Stimulated activated CD8-positive, alpha-beta memory T cell treated with anti-CD3 and anti-CD28 coated beads, Interleukin-4, amount 100 ng/mL, for 1 hour (primary cell): ENCODE measurements at places on chromosomes 1 and 21.
A peak's percentile ranks its signal among the peaks of the same experiment; 100 is the strongest.

- no peak for DNase-seq
Observed at GRCh38 chr1:27145934-27146354, 9.0 kb downstream of the SLC9A1 start.

DNA sequence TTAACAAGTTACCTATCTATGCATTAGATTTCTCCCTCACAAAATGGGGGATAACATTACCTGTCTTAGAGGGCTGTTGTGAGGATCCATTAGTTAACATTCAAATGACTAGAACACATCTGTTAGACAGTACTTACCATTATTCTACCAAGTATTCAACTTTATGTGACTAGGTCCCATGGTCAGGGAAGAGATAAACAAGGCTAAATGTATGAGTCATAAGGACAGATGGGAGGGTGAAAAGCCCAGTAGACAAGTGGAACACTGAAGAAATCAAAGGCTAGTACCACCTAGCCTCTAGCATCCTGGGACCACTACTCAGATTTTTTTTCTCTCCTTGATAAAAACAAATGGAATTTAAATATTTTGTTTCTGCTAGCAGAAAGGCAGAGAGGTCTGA, 9.0 kb upstream of the VHLL start:
- DNase-seq: no peak

- DNase-seq: no peak
Observed at GRCh38 chr1:51574796-51575195, 42.1 kb upstream of the OSBPL9 start.

DNA sequence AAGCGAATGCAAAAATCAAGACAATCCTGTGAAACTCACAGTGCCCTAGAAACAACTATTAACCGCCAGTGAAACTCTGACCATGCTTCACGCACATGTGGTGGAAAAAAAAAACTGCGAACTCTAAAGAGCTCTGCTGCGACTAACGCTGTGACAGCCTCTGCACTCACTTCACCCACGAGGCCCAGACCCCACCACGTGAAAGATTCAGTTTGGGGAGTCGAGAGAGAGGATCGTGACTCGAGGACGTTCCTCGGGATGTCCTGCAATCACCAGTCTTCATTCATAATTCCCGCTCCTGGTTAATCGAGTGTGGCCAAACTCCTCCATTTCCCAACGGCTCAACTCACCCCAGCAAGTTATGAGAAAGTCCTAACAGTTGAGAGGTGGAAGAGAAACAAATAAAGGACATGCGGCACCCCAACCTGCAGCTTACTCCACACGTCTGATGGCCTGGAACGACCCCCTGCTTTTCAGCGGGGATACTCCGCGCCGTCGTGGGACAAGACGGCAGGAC, 1.1 kb downstream of the SERBP1 start:
- DNase-seq: peak; percentile 9

GRCh38 chr1:220271706-220272046, 577 bp downstream of the RAB3GAP2 start:
- DNase-seq: no peak

GRCh38 chr1:44523593-44524591, 118.8 kb downstream of the RNF220 start:
- DNase-seq: no peak

GRCh38 chr1:37239225-37239740, 205.0 kb upstream of the GRIK3 start:
- no peak for DNase-seq

DNA sequence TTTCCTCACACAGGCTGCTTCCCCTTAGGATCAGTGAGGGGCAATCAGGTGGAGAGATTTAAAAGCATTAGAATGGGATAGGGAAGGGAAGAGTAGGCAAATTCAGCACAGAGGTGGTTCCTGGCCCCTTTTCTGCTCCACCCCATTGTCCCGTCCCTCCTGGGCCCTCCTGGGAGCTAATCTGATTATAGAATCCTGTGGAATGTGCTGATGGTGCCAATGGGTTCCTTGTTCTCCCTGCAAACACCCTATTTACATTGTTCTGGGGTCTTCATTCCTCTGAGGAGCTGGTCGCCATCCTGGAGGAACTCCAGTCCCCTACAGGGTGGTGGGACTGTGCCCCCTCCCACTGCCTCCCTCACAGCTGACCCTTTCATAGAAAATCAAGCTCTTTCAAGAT, 34.4 kb upstream of the LRP8 start:
- DNase-seq: no peak

- DNase-seq: no peak
Observed at GRCh38 chr21:32868631-32869454, 97.3 kb upstream of the PAXBP1 start.

DNA sequence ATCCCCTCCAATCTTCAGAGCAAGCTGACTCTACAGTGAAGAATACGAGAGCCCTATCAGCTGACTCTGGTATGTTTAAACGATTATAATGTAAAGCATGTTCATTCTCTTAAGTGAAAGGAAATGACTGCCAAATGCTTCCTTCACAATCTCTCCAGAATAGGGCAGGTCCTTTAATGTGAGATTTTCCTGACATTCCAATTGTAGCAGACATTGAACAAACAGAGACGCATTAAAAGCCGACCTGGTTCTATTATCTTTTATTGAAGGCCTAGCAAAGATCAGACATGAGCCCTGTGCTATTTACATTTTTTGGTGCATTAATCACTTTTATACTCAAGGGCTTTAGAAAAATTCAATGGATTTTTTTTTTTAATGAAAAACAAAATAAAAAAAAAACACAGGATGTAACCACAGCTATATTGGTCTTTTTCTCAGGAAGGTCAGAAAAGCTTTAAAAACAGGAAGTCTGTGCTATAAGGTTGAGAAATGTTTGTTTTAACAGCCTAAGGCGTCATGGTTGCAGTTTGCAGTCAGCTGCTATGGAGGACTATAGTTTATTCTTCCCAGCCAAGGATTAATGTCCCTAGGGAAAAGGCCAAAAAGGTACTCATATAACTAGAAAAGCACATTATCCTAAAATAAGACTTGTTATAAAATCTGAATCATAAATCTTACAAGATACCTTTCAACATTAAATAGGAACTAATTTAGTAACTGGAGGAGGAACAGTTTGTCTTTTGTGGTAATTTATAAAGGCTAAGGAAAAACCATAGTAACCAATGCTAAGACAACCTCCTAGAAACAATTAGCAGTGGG, 104.8 kb downstream of the RERE start:
- DNase-seq: no peak

- no peak for DNase-seq
Observed at GRCh38 chr1:53512807-53513755, 53.9 kb downstream of the DMRTB1 start.

- DNase-seq: no peak
Observed at GRCh38 chr1:5611431-5611830, 380.8 kb downstream of the NPHP4 start.

GRCh38 chr1:45478121-45478814, 12.7 kb downstream of the TESK2 start:
- DNase-seq: no peak
